Kidney (tissue), 22 donors: ENCODE measurements at places on chromosomes 5 and 9.
A peak's percentile ranks its signal among the peaks of the same experiment; 100 is the strongest.

DNA sequence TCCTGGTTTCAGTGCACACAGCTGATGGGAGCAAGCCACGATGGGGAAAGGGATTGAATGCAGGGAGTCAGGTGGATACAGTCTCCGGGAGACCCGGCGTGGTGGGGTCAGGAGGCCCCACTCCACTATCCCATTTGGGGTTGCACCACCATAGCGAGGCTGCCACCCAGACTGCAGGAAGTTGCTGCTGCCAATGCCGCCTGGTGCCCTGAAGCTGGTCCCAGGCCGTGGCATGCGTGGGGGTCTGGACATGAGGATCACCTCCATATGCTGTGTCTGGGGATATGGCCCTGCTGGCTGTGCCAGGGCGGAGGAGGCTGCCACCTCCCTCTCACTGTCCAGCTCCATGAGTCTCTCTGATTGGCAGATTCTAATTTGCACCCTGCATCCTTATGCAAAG is 45.3 kb downstream of the COL5A1 start:
- DNase-seq: no peak

GRCh38 chr5:2466966-2467365 is 284.5 kb downstream of the IRX2 start:
- DNase-seq: no peak

GRCh38 chr5:30104872-30105596 is 1088.5 kb upstream of the CDH6 start:
- no peak for DNase-seq

GRCh38 chr5:103290846-103291245 is 32.3 kb downstream of the MACIR start:
- DNase-seq: no peak

DNA sequence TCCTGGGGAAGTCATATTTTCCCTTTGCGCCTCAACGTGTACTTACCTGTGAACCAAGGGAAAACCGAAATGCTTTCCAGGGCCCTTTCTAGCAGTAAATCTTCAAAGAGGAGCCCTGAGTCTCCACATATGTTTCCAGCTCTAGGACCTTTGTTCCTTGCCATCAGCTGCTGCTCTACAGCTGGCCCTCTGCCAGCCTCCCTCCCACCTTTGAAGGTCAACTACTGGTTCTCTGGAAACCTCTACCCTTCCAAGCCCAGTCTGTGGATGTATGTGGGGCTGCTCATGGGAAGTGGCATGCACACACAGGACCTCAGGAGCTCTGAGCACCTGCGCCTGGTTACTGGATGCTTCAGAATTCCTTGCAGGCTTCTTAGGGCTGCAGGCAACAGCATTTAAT is 117.2 kb downstream of the PSD2 start:
- DNase-seq: no peak

DNA sequence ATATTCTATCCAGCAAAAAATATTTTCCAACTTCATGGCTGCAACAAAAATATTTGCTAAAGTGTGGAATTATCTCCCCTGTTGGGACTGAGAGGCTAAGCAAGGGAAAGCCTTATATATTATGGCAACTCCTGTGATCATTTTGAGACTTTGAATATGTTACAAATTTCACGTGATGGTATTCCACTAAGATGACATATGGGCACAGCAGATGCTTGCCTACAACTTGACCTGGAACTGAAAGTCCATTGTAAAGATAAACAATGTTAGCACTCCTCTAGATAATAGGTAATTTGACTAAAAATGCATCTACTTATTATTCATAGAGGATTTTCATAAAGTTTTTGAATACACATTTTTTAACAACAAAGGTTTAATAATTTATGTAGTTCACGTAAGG is 1141.5 kb upstream of the CDH6 start:
- no peak for DNase-seq

- no peak for DNase-seq
These were observed 148.7 kb upstream of the RANBP3L start for GRCh38 chr5:36450229-36451014.

DNA sequence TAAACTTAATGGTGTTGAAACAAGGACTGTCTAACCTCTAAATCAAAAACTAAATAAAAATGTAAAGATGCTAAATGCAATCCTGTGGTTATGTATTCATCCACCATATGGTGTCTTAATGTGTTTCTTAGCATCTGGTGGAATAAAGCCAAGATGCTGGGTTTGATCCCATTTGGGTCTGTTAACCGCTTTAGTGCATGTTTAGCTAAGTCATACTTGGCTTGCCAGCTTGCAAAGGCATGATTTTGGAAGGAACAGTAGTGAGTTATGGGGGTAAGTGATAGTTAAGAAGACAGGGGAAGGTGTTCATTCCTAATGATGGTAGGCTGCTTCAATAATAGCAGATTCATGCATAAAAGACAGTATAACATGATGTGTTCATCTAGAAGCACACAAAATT is 139.0 kb upstream of the SLC27A6 start:
- DNase-seq: no peak

DNA sequence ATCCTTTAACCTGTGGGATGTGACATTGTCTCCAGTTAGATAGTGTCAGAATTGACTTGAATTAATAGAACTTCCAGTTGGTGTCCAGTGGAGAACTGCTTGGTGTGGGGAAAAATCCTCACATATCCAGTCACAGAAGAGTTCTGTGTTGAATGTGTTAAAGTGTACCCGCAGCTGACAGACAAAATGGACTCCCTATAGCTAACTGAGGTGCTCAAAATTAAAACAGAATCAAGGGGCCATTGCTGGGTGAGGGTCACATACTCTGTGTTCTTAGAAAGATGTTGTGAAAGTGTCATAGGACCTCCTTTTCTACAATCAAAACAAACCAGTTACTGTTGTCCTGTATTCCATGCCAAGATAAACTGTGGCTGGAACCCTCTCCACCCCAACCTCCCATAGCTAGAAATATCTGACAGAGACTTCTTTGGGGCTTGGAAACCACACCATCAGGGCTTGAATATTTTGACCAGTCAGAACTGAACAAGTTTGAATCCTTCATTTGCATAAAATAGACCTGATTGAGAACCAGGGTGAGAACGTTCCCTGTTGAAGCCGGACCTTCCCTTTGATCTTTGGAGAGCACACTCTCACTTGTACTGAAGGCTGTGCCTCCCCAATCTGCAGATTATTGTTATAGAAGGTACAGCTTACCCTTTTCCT is 164.0 kb upstream of the ZNF608 start:
- no peak for DNase-seq

- no peak for DNase-seq
These were observed 154.3 kb downstream of the C5orf15 start for GRCh38 chr5:133814152-133814551.

DNA sequence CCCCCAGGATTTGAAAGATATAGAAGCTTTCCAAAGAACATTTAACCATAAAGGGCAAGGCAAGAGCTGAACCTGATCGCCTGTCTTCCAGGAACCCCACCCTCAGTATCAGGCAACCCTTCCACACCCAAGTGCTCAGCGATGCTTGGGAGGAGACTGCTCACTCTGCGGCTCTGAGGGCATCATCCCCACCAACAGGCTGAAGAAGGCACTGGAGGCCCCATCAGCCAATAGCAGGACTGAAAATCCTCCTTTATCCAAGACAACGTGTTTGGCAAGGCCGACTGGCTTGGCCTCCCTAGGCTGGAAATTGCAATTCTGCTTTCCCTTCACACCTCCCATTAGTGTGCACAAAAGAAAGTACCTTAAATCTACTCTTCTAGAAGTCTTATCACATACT is 1.4 kb upstream of the PPP2CA start:
- peak; percentile 64 for DNase-seq

- peak; percentile 52 for DNase-seq
These were observed 10.9 kb downstream of the LHX2 start for GRCh38 chr9:124022201-124023121.

- no peak for DNase-seq
These were observed 515.2 kb upstream of the BRINP1 start for GRCh38 chr9:119884438-119884837.

DNA sequence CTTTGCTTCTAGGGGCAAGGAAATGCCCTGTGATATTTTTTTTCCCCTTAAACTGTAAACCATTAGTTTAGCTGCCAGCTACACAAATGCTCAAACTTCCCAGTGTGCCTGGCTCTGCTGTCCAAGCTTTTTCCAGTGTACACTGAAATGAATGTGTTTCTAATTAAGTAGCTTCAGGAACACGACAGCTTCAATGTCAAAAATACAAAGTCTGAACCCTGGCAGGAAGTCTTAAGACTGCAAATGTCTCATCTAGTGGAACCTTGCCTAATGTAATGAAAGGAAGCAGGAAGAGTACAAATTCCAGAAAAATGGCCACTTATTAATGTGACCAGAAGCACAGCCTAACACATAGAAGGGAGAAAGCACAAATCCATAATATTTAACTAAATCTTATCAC is 255.2 kb downstream of the CRB2 start:
- no peak for DNase-seq

- DNase-seq: peak; percentile 49
These were observed 166.7 kb downstream of the GAPVD1 start for GRCh38 chr9:125428060-125428901.

- DNase-seq: no peak
These were observed 23.9 kb downstream of the ZNF474 start for GRCh38 chr5:122153230-122153629.

DNA sequence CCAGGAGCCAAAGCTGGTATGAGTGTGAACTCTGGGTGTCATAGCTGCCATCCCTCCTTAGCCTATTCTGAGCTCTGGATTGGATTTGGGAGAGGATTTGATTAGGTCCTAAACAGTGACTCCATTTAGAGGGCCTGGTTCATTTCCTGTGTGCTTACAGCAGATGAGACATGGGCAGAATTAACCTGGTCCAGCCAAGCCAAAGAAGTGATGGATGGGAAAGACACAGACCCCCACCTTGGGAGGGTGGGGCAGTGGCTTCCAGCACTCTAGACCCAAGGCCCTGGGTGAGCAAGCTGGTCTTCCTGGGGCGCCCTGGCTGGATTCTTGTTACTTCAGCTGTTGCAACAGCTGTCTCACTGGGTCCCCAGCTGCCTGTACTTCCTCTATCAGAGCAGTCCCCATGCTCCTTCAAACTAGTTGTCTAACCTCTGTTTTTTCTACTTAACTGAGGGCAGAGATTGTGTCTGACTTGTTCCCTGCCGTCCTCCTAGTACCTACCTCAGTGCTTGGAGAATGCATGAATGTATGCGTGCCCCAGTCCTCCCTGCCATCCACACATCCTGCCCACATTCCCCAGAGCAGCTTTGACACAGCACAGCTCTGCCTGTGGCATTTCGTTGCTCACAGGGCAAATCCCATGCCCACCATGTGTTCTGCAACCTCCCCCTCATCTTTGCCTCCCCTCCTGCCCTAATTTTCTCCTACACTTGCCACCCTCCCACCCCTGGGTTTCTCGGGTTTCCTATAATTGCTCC is 115.9 kb downstream of the RGS3 start:
- DNase-seq: no peak

DNA sequence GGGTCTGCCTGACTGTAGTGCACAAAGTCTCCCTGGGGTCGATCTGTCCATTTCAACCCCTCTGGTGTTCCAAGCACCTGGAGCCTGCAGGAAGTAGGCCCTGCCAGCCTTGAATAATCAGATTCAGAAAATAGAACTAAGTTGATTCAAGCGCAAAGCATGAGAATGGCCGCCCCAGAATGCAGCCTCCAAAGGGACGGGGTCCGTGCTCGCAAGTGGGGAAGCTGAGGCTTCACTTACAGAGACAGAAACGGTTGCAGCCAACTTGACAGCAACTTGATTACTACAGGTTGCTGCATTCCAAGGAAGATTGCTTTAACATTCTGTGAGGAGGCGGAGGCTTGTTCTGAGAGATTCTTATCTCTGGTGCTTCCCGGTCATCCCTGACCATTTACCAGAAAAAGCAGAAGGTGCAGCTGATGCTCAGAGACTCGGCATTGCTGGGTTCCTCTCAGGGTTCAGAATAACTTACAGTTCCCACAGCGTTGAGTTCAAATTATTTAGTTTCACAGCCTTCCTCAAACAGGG is 14.9 kb upstream of the LRRC14B start:
- peak; percentile 26 for DNase-seq

DNA sequence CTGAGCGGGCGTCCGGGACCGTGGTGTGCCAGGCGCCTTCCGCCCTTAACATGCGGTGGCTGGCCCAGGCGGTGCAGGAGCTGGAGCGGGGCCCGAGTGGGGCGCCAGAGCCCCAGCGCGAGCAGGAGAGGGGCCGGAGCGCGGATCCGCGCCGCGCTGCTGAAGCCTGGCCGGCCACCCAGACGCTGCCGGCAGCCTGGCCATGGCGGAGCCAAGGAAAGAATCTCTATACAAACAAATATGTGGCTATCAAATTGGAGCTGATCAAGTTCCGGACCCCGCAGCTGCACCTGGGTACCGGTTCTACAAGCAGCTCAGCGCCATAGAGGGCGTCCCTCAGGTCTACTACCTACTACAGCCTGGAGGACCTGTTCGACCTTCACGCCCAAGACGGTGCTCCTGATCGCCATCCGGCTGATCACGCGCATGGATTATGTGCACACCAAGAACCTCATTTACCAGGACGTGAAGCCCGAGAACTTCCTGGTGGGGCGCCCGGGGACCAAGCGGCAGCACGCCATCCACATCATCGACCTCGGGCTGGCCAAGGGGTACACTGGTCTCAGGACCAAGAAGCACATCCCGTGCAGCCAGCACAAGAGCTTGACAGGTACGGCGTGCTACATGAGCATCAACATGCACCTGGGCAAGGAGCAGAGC is 55.8 kb downstream of the JAK2 start:
- DNase-seq: no peak

- DNase-seq: no peak
These were observed 33.2 kb upstream of the TRIM36 start for GRCh38 chr5:115202952-115203351.

DNA sequence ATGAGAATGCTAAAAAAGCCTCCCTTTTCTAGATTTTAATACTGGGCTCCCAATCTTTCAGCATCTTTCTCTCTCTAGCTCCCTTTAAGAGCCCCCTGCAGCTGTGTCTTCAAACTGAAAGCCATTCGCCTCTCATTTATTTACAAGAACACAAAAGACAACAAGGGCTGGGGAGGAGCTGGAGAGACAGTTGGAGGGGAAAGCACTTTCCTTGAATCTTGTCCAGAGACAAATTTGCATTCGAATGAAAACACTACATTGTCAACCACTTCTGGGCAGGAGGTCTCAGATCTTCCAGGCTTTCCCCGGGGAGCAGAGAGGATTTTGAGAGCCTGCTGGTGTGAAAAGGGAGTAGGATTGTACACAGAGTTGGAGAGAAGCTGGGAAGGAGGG is 518.3 kb downstream of the CTNND2 start:
- no peak for DNase-seq

- DNase-seq: no peak
These were observed 38.4 kb downstream of the LYRM7 start for GRCh38 chr5:131209175-131209505.

- no peak for DNase-seq
These were observed 442.5 kb upstream of the KLF4 start for GRCh38 chr9:107932046-107932445.
